ENCODE measurements at places on chromosomes 1 and 21.

DNA sequence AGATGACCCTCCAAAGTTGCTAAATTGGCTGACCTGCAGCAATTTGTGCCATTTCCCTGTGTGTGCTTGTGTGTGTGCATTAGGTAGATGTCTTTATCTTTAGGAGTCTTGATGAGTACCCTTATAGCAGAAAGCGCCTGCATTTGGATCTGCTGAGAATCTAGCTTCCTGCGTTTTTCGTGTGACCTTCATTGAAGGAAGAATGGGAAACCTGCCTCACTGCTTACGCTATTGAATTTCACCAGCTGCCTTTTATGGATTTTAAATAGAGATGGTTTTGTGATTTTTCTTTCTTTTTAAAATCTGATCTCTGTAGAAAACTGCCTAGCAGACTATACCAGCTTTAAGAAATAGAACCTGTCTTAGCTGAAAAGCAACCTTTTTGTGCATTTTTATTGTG, 124.5 kb downstream of the CACHD1 start:
- H3K4me3 ChIP-seq, result no peak overlapping the region
- no peak for DNase-seq
- no peak overlapping the region for H3K27ac ChIP-seq
- no peaks in the 10 kb centered on the region for H3K27me3 ChIP-seq
- H3K36me3 ChIP-seq, result no peaks in the 10 kb centered on the region

DNA sequence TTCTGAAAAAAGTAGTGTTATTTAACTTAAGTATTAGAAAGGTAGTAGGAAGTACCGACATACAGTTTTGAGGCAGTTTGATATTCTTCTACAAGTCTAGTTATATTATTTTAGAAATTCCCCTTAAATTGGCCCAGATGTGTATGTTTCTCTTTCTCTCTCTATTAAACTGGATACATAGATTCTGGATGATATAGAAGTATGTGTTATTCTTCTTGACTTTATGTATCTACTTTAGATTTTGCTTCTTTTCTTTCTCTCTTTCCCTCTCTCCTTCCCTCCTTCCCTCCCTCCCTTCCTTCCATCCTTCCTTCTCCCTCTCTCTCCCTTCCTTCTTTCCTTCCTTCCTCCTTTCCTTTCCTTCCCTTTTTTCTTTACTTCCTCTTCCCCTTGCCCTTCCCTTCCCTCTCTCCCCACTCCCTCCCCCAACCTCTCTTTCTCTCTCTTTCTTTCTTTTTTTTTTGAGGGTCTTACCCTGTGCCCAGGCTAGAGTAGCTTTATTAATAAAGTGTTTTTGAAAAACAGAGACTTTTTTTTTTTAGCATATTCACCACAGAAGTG, 124.3 kb downstream of the OSBPL9 start:
- peaks cover 32% of the 10 kb centered on the region for H3K4me1 ChIP-seq
- H3K27me3 ChIP-seq, result no peaks in the 10 kb centered on the region
- H3K27ac ChIP-seq, result no peak overlapping the region
- no peak overlapping the region for H3K4me3 ChIP-seq
- no peak for DNase-seq

DNA sequence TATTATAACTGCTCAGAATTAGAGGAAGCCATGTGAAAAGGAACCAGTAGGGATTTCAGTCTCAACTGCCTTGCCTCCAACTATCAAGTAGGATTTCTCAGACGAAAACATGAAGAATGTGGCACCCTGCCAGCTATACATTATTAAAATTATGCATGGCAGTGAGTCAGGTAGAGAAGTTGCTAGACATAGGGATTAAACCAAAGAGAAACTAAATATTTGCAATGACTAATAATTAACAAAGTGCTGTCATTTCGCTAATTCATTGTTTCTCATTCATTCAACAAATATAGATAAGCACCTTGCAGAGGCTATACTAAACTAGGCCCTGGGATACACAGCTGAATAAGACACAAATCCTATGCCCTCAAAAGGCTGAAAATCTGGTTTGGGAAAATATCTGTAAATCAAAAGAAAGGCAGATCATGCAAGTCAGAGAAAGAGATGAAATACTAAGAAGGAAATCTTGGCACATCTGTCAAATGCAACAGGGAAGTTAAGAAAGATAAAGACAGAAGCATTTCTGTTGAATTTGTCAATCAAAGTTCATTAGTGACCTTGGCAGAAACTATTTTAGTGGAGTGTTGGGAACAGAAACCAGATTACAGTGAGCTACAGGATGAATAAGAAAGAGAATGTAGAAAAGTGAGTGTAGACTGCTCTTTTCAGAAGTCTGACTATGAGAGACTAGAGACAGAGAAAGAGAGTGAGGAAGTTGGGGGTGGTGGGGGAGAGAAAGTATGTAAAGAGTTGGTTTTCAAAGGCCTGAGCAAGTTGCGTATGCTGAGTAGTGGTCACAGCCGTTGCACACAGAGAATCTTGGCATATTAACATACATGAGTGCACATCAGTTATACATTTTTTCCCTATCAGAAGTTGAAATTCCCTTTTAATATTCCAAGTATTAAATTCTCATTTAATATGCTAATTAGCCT, 14.7 kb upstream of the NBPF11 start:
- H3K36me3 ChIP-seq, result no peaks in the 10 kb centered on the region
- no peaks in the 10 kb centered on the region for H3K27me3 ChIP-seq
- H3K27ac ChIP-seq, result no peak overlapping the region
- DNase-seq, result no peak

GRCh38 chr1:53470155-53470554, 11.0 kb downstream of the DMRTB1 start:
- H3K4me3 ChIP-seq, result no peak overlapping the region
- H3K27ac ChIP-seq, result no peak overlapping the region
